ENCODE measurements at places on chromosomes 2 and 18.

DNA sequence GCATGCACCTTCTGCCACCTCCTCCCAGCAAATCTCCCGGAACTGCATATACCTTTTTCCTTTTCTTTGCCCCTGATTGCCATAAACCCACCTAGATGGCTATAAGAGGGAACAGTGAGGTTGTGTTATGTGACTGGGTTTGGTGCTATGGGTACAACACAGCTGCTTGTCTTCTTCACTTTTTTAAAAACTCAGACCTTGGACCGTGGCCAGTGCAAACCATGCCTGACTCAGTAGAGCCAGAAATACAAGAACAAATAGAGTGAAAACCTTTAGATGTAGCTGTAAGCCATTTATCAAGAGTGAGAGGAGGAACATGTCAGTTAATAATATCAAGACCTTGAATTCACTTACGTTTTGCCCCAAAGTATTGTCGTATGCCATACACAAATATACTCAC lies 267.4 kb upstream of the CHAC2 start:
- DNase-seq: no peak

DNA sequence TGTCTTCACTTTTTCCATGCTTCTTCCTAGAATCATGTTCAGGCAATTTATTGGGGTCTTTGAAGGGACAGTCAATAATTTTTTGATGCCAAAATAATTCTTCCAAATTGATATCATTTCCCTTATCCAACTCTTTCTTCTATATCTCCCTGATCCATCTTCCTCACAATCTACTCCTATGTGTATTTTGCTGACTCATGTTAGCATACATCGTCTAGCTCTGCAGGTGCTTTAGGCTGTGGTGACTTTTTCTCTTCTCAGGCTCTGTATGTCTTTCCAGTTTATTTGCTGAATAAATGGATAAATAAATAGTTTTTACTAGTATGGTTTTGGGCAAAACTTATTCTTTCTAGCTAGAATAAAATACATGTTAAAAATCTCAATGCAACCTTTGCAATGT lies 1650.9 kb upstream of the TMEFF2 start:
- DNase-seq: no peak

GRCh38 chr2:96145848-96146152 lies 560 bp upstream of the DUSP2 start:
- no peak for DNase-seq

GRCh38 chr2:205768815-205769494 lies 86.7 kb downstream of the NRP2 start:
- DNase-seq: no peak

GRCh38 chr2:170917957-170918356 lies 11.1 kb upstream of the GORASP2 start:
- DNase-seq: no peak

DNA sequence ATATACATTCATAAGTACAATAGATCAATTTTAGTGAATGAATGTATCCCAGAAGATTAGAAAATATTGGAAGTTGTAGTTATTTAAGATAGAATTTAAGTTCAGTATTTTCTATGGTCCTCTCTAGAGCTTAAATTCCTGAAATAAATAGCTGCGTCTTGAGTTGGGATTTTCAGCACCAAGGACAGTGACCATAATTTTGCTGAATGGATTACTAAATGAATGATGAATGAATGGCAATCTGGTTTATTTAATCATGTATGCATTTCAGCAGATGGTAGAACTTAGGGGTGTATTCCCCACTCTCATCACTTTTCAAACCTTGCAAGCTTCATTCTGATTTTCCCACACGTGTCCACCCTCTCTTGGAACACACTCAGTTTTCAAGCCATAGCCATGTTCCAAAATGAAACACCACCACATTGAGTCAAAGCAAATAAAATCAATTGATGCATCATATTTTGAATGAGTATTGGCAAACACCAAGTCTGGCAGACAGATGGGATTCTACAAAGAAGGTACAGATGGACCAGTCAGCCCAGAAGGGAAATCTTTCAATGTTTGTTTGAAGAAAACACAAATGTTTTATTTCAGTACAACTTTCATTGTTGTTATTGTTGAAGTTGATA lies 362.2 kb upstream of the NXPH2 start:
- DNase-seq: no peak

DNA sequence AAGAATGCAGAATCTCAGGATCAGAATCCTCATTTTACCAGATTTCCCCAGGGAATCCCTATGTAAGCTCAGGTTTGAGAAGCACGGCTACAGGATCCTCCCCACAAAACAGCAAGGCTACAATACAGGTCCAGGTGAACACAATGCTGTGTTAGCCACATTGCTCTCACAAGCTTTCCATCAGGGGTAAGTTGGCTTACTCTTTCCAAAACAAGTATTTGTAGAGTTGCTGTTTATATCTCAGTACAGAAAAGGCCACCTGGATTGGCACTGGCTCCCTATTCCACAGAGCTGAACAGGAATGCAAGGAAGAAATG lies 11.0 kb downstream of the SPRED2 start:
- DNase-seq: no peak

GRCh38 chr2:236047886-236048540 lies 120.2 kb downstream of the GBX2 start:
- no peak for DNase-seq

DNA sequence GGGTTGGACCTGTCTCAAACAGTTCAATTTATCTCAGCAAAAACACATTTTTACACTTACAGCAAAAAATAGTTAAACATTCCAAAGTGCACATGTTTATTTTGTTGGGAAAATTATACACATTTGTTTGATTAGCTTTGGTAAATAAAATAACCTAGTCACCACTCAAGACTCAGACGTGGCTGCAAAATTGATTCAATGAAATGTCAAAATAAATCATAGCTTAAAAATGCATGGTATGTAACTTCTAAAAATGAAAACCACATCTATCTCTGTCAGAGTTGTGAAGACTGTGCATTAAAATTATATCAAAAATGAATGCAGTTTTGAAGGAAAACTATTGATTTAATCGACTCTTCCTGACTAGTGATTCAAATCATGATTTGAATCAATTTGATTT lies 56.7 kb downstream of the GALNT14 start:
- no peak for DNase-seq

GRCh38 chr2:241762933-241763369 lies 13.7 kb upstream of the GAL3ST2 start:
- DNase-seq: no peak

GRCh38 chr2:233428438-233428837 lies 74.1 kb downstream of the DGKD start:
- DNase-seq: no peak

DNA sequence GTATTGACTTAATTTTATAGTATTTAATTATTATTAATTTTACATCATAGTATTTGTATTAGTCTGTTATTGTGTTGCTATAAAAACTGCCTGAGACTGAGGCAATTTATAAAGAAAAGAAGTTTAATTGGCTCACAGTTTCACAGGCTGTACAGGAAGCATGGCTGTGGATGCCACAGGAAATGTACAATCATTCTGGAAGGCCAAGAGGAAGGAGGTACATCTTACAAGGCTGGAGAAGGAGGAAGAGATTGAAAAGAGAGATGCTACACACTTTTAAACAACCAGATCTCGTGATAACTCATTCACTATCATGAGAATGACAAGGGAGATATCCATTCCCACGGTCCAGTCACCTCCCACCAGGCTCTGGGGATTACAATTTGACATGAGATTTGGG lies 2019.4 kb upstream of the PIK3C3 start:
- no peak for DNase-seq

GRCh38 chr2:11980809-11981208 lies 234.4 kb downstream of the LPIN1 start:
- no peak for DNase-seq

GRCh38 chr2:54543733-54544396 lies 87.7 kb downstream of the SPTBN1 start:
- DNase-seq: no peak

DNA sequence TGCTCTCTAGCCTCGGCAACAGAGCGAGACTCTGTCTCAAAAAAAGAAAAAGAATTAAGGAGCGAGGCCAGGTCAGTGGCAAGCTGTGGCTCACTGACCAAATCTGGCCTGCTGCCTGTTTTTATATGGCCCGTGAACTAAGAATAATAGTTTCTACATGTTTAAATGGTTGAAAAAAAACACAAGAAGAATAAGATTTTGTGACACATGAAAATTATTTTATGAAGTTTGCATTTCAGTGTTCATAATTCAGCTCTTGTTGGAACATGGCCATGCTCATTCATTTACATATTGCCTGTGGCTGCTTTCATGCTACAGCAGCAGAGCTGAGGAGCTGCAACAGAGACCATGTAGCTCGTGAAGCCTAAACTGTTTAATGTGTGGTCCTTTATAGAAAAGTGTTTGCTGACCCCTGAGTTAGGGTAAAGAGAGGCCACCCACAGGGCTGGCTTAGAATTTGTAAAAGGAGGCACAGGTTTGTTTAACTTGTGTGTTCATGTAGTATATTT lies 59.5 kb downstream of the MFSD6 start:
- DNase-seq: no peak

DNA sequence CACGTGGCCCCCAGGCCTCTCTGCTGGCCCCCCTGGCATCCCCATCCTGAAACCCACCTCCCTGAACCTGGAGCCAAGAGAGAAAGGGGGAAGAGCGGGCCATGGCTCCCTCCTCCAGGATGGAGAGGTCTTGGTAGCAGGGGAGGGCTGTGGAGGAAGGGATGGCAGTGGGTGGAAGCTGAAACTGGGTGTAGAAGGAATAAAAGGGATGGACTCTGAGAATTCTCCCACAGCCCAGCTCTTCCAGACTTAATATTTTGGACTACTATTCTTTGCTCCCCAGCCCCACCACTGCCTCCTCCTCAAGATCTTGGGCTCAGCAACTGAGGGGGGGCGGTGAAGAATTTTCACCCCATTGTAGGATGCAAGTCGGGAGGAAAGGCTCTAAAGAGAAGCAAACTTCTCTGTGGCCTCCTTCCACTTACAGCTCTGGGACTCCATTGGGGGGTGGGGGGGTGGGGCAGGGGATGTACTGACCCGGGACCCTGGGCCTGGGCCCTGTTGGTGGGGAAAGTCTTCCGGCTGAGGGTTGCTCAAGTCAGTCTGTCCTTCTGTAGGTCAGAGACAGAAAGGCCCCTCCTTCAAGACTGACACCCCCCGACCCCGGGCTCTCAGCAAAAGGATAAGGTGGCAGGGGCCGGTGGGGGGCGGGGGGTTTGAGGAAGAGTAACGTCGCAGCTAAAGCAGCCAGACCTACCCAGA lies 501 bp downstream of the TNS1 start:
- DNase-seq: no peak

DNA sequence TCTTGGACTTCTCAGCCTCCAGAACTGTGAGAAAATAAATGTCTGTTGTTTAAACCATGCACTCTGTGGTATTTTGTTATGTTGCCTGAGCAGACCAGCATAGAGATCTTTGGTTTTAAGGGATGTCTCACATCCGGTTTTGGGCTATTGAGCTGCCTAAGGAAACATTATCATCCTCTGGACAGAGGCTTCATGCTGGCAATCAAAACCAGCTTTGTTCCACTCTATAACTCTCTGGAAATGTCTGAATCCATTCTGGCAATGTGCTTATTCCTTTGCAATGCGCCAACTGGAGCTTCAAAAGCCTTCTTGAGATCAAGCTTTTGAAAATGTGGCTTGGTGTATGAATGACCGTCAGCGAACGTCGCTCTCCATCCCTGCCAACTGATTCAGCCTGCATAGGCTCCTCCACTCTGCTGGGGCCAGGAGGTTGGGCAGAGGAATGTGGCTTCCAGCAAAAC lies 183.6 kb upstream of the MGAT5 start:
- no peak for DNase-seq

GRCh38 chr2:157221394-157221988 lies 36.0 kb upstream of the GALNT5 start:
- DNase-seq: no peak

DNA sequence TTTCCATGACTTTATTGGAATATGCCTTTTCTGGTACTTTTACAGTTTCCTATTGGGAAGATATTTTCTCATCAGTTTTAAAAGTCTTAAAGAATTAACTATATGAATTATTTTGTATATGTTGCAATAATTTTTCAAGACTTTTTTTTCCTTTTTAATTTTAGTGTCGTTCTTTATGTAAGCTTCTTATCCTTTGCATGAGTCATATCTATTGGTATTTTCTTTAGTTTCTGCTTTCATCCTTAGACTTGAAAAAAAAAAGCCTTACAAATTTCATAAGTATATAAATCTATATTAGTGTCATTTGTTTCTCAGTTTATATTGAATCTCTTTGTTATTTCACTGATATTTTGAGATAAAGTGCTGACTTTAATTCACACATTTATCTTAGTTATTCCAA lies 94.9 kb downstream of the DSEL start:
- DNase-seq: no peak

- DNase-seq: no peak
These were observed 144.7 kb downstream of the TRIB2 start for GRCh38 chr2:12861344-12861930.

- DNase-seq: no peak
These were observed 7.7 kb upstream of the ASB1 start for GRCh38 chr2:238418999-238419546.

- DNase-seq: no peak
These were observed 155.3 kb downstream of the UXS1 start for GRCh38 chr2:106038601-106039375.

- no peak for DNase-seq
These were observed 17.1 kb upstream of the HNMT start for GRCh38 chr2:137947032-137947727.

GRCh38 chr18:3889803-3890202 lies 439.8 kb downstream of the TGIF1 start:
- DNase-seq: no peak

DNA sequence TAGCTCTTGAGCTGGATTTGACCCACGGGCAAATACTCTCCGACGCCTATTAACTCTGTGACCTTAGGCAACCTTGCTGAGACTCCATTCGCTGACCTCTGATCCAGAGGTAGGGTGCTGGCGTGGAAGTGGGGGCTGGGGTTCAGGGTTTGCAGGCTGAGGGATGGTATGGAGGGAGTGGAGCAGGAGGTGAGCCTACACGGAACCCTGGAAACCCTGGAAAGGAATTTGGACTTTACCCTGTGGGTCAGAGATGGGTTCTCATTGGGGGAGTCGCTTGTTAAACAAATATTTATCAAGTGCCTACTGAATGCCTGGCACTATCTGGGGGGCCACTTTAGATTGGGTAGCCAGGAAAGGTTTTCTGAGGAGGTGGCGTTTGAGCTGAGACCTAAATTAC lies 58.2 kb upstream of the FZD7 start:
- no peak for DNase-seq

GRCh38 chr2:151071382-151071781 lies 190.3 kb downstream of the RBM43 start:
- no peak for DNase-seq

GRCh38 chr18:30208546-30208945 lies 834.0 kb downstream of the DSC3 start:
- no peak for DNase-seq

- peak; percentile 45 for DNase-seq
These were observed 1.2 kb upstream of the DNAJB2 start for GRCh38 chr2:219277703-219278654.
